Activated T-helper 2 cell treated with anti-CD3 and anti-CD28 coated beads, Interferon-gamma antibody, Interleukin-2, Interleukin-4, amounts not matched to agents 10 μg/mL and 5 μg/mL and 100 μg/mL, durations not matched to agents 14 hours and 24 hours and 36 hours (primary cell): ENCODE measurements at places on chromosomes 5 and 9. TPM values are rescaled to one million over a fixed set of nuclear protein-coding genes. Genes with fewer than 3 reads are reported as not detected.

DNAJB5 gene
- 7.5 and 11.3 TPM in 2 replicates for total RNA-seq

KCNV2 gene
- not detected in 2 replicates for total RNA-seq

WDR31 gene
- 1.9 and 2.1 TPM in 2 replicates for total RNA-seq

NXNL2 gene
- total RNA-seq = not detected in 2 replicates

PLAC8L1 gene
- total RNA-seq = 0.71 and 0.74 TPM in 2 replicates

OR1Q1 gene
- not detected in 2 replicates for total RNA-seq

HK3 gene
- 0.25 and 0.52 TPM in 2 replicates for total RNA-seq

C9orf153 gene
- total RNA-seq = 0.34 and 0.41 TPM in 2 replicates
